ENCODE measurements at places on chromosomes 6 and 20.

DNA sequence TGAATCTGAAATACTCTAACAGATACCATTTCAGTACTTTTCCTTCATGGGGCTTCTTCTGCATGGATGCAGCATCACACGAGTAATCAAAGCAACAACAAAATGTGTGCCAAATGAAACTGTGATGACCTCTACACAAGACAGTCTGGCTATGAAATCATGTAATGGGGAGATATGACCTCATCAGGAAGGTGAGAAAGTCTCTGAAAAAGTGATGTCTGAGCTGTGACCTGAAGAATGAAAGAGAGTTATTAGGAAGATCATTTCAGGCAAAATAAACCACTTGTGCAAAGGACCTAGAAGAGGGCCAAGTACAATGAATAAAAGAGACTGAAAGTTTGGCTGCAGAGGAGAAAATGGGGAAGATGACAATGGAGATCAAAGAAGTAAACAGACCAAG is 182.8 kb downstream of the PTPRK start:
- DNase-seq, result no peak

DNA sequence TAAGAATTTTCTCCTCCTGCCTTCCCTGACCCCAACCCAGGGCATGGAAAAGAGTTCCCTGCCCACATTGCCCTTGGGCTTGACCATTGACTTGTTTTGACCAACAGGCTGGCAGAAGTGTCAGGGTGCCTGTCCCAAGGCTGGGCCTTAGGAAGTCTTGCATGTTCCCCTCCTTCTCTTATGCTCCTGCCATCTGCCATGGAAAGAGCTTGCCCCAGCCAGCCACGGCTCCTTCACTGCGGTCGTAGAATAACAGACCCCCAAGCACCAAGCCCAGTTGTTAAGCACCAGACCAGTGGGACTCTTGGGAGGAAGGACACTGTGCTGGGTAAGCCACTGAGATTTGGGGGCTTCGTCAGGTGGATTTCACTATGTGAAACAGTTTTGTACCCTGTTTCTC is 53.6 kb downstream of the SNX5 start:
- no peak for DNase-seq

- DNase-seq, result no peak
Observed at GRCh38 chr6:111842891-111843290, 30.4 kb downstream of the FYN start.

GRCh38 chr20:40582531-40582930 is 106.5 kb downstream of the MAFB start:
- no peak for DNase-seq

- DNase-seq, result no peak
Observed at GRCh38 chr6:10429638-10430427, 15.0 kb upstream of the TFAP2A start.

GRCh38 chr6:21454262-21454661 is 139.3 kb upstream of the SOX4 start:
- no peak for DNase-seq

GRCh38 chr6:157848693-157849092 is 25.6 kb downstream of the SNX9 start:
- no peak for DNase-seq

- no peak for DNase-seq
Observed at GRCh38 chr6:90758741-90759140, 171.9 kb upstream of the MAP3K7 start.

DNA sequence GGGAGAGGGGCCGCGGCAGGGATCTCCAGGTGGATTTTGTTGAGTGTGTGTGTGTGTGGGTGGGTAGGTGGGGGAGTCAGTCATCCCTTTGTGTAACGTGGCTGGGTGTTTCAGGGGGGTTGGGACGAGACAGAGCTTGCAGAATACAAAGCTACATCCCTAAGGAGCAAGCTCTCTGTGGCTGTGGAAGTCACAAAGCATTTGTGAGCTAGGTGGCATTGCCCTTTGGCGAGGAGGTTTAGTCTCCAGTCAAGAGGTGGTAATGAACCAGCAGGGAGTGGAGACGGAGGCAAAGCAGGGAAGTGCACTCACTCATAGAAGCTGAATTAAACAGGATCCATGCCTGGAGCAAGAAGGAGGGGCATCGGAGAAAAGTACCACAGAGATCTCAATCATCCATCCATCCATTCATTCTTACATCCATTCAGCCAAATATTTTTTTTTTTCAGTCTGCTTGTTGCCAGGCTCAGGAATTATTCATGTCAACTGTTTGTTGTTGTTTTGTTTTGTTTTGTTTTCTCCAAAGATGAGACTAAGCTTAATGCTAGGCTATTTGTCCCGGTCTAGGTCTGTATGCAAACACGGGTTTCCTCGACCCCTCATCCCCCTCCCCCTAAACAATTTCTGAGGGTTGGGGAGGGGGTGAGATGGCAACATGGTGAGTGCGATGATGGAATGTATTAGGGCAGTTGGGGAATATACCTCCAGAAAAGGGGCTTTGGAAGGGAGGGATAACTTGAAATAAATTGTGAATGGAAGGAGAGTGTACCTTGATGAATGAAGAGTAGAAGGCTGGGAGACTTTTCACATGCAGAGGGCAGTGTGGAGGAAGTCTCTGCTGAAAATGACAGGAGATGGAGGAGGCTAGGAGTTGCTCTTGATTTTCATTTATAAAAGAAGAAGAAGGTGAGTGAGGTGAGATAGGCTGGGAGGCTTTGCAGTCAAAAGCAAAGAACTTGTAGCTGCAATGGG is 1.0 kb downstream of the HCRTR2 start:
- no peak for DNase-seq

- no peak for DNase-seq
Observed at GRCh38 chr20:47559141-47559540, 57.5 kb downstream of the NCOA3 start.

GRCh38 chr6:10585209-10585845 is 64.2 kb downstream of the GCNT2 start:
- DNase-seq, result no peak

- DNase-seq, result no peak
Observed at GRCh38 chr6:19035461-19036195, 648.5 kb downstream of the RNF144B start.

- DNase-seq, result no peak
Observed at GRCh38 chr20:33257237-33257636, 21.4 kb downstream of the BPIFA1 start.

GRCh38 chr6:25028328-25028727 is 92.6 kb upstream of the RIPOR2 start:
- no peak for DNase-seq

DNA sequence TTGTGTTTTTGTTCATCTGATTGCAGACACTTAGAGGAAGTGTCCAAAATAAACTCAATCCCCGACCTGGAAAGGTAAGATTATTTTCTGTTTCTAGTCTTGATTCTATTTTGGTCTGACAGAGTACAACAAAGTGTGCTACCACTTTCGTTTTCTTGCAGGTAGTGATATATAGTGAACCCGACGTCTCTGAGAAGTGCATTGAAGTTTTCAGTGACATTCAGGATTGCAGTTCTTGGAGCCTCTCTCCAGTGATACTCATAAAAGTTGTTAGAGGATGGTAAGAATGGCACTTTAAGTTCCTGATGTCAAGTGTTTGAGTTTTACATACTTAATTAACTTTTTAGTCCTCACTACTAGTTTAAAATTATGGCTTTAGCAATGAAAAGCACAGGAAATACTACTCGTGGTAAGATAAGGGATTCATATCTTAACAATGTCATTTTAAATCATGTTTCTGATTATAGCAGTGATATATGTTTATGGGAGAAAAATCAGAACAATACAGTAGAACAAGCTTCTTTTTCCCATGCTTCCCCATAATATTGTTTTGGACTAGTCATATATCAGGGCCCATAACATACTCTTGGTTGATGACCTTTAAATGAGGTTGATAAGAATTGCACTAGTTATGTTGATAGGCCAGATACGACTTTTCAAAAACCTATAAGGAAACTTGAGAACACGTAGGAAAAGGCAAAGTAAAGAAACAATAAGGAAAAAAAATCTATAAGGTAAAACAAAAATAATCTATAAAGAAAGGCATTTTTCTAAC is 104.0 kb downstream of the RTN4IP1 start:
- no peak for DNase-seq
